ENCODE measurements at places on chromosomes 1 and 21.
A peak's percentile ranks its signal among the peaks of the same experiment; 100 is the strongest.

DNA sequence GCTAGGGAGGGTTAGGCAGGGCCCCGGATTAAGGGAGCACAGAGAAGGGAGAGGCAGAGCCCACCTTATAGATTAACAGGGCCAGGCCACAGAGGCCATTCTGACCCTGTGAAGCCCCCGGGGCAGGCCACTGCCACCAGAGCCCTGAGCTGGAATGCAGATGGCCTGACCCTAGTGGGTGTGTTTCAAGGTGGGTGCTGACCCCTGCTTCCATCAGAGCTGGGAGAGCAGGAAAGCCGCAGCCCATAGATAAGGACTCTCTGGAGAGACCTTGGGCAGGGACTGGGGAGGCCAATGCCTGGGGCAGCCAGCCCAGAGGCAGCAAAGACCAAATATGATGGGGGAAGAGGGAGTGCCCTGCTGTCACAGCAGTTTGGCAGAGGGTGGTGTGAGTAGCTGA is 35.9 kb downstream of the NCMAP start:
- no peak for DNase-seq

DNA sequence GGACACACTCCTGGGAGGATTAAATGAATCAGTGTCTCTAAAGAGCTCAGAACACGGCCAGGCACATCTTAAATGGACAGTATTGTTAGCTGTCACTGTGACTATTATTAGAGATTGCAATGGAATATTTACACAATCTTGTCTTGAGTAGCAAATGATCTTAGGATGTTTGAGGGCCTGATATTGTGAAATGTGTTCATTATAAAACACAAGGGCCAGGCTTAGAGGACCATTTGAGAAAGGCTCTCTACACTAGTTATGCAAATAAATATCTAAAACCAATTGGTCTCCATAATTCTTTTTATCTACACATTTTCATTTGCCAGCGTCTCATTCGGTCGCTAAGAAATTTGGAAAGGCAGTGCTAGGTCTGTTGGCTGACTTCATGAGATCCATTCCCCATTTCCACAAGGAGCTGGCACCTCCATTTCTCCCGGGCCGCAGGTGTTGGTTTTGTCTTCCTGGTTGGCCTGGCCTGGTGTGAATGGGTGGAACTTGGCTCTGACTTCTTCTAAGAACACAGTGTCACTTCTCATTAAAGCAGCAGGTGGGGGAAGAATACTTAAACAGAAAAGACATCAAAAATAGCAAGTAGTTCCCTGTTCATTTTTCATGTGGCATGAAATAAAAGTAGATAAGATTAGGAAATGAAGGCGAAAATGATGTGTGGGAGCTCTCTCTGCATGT is 56.0 kb upstream of the PLXNA2 start:
- no peak for DNase-seq

- no peak for DNase-seq
Observed at GRCh38 chr1:186188004-186188539, 187.0 kb downstream of the TPR start.

DNA sequence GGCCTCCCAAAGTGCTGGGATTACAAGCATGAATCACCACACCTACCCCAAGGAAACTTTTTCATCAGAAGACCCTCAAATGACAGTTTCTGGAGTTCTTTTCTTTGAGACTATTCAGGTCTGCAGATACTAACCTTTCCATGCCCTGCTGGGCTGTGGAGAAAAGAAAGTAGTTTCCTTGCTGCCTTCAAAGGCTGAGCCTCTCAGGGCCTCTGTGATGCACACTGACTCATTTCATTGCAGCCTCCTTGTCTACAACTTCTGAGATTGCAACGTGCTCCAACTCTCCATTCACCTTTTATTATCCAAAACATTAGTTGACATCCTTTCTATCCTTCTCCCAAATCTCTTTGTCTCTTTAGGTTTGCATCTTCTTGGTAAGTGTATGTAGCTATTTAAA is 8.8 kb upstream of the SAMSN1 start:
- DNase-seq: peak; percentile 38

GRCh38 chr1:115457289-115457688 is 119.2 kb upstream of the NGF start:
- DNase-seq: no peak

DNA sequence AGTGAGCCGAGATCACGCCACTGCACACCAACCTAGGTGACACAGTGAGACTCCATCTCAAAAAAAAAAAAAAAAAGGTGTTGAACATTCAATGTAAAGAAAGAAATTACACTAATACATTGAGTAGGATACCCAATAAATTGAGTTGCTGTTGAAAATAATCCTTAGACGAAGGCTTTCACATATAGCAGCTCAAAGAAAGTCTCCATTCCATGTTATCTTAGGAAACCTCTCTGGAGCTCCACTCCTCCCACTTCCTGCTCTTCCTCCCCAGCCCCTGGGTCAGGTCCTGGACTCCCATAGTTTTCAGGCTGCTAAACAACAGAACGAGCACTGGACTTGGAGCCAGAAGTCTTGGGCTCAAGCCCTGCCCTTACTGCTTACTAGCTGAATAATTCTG is 15.6 kb upstream of the CNR2 start:
- DNase-seq: no peak

DNA sequence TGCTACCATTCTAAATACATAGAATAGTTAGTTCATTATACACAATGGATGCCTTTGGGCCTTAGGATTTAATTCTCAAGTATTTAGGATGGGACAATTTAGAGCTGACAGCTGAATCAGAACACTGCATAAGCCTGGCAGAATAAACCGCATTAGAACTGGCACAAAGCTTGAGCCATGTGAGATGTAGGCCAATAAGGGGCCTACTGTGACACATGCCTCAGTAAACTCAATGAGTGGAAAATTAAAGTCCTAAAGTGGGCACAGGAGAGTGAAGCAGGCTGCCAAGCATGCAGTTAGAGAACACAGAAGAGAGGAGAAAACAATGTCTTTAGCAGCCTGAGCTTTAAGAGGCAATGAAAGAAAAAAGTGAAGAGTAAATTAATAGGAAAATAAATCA is 24.3 kb downstream of the SCYL3 start:
- DNase-seq: no peak

GRCh38 chr1:53087332-53088285 is 25.6 kb downstream of the PODN start:
- DNase-seq: peak; percentile 47

- DNase-seq: no peak
Observed at GRCh38 chr1:214546084-214546483, 5.3 kb downstream of the PTPN14 start.

DNA sequence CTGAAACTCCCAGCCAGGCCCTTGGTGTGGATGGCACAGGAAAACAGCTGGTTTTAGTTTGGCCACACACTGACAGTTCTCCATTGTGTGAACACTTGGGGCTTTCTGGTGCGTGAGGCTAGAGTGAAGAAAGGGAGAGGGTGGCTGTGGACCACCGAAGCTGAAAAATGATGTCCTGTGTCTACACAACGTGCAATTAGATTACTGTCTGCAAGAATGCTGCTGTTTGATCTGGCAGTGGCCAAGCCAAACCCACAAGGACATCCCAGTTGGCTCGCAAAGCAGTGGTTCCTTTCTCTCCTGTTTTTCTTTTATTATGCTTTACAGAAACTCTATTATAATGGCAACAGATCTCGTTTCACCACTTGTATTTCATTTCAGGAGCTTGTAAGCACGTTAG is 58.9 kb downstream of the ERG start:
- no peak for DNase-seq

GRCh38 chr1:79006564-79006963 is at the start of gene ADGRL4:
Gene ADGRL4, minus strand, starts transcription at chr1:79006730. Its CDS starts 76 bp downstream, at chr1:79006654.
- DNase-seq: no peak

DNA sequence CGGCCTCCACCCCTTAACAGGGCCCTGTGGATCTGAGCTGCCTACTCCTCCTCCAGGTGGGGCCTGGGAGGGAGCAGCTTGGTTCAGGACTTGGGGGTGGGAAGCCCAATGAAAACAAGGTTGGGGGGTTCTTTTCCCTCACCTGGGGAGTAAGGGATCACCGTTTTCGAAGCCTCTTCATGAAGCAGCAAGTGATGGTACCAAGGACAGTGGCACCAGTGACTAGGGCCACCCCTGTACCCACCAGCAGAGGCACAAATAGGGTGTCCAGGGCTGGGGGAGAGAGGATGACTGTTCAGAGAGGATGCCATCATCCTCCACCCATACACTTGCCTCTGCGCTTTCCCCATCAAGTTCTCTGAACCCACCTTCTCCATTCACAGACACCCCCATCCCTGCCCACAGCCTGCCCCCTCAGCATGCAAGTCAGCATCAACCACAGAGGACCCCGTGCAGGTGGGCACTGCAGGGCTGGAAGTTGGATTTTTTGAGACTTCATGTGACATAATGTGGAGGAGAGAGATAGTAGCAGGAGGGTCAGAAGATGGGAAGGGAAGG is 6.7 kb downstream of the IGSF8 start:
- no peak for DNase-seq

GRCh38 chr1:99645699-99646531 is at the start of gene PALMD:
Gene PALMD, plus strand, starts transcription at chr1:99646113. Its CDS starts 205 bp downstream, at chr1:99646318.
- peak; percentile 13 for DNase-seq

GRCh38 chr1:241574154-241574553 is 42.0 kb downstream of the KMO start:
- no peak for DNase-seq

- DNase-seq: no peak
Observed at GRCh38 chr1:62093261-62093660, 101.4 kb upstream of the L1TD1 start.

- no peak for DNase-seq
Observed at GRCh38 chr1:233189526-233189925, 106.0 kb downstream of the PCNX2 start.

DNA sequence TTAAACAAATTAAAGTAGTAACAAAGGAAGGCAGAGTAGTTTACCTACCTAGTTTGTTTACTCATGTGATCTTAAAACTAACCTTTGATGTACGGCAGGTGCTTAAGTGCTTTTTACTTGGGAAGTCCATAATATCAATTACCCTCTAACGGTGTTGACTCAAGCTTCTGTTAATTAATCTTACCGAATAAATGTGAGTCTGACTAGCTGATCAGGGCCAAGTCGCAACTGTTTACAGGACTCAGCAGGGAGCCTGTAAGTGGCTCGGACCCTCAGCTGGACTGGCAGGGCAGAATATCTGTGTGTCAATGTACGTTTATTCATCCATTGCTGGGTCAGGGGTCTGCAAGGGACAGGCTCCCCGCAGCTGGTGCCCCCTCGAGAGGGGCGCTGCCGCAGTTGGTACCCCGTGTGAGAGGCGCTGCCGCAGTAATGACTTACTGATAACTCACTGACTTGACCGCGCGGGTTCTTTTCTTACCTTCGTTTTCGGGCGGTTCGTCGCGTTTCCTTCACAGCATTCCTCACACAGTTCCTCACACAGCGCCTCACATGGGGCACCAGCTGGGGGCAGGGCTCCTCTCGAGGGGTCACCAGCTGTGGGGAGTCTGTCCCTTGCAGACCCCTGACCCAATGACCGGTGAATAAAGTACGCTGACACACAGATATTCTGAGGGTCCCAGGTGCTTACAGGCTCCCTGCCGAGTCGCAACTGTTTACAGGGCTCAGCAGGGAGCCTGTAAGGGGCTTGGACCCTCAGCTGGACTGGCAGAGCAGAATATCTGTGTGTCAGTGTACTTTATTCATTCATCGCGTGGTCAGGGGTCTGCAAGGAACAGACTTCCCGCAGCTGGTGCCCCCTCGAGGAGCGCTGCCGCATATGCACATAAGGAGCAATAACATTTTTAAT is 3.0 kb downstream of the FMO1 start:
- no peak for DNase-seq

- no peak for DNase-seq
Observed at GRCh38 chr1:62937634-62938296, 153.8 kb downstream of the ATG4C start.

DNA sequence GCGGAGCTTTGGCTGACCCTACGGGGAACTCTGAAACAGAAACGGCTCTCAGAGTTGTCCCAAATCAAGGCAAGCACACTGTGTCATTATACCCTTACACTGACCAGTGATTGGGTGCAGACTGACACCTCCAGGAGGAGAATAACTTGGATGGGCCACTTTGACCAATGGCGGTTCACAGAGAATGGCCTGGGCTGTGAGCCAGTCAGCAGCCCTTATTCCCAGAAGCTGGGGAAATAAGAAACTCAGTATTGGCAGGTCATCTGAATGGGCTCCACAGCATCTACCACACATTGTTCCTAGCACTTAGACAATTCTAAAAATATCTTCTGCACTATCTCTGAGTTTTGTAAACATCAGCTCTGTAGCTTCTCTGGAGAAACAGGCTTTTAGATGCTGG is 265.2 kb downstream of the ADGRL2 start:
- DNase-seq: no peak

GRCh38 chr1:232292818-232293217 is 337.1 kb downstream of the SIPA1L2 start:
- no peak for DNase-seq

DNA sequence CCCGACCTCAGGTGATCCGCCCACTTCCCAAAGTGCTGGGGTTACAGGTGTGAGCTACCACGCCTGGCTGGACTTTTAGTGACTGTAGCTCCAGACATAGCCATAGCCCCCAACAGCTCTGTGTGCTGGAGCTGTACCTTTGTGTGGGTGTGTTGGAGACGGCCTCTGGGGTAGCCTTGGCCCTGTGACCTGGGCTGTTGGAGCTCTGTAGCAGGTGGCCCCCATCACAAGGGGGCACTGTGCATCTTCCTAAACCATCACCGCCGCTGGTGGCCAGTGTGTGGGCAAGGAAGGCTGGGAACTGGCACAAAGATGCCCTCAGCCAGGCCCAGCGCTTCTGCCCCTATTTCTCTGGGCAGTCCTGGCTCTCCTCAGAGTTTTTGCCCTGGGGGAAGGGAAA is 38.4 kb upstream of the FOXO6 start:
- DNase-seq: peak; percentile 43

DNA sequence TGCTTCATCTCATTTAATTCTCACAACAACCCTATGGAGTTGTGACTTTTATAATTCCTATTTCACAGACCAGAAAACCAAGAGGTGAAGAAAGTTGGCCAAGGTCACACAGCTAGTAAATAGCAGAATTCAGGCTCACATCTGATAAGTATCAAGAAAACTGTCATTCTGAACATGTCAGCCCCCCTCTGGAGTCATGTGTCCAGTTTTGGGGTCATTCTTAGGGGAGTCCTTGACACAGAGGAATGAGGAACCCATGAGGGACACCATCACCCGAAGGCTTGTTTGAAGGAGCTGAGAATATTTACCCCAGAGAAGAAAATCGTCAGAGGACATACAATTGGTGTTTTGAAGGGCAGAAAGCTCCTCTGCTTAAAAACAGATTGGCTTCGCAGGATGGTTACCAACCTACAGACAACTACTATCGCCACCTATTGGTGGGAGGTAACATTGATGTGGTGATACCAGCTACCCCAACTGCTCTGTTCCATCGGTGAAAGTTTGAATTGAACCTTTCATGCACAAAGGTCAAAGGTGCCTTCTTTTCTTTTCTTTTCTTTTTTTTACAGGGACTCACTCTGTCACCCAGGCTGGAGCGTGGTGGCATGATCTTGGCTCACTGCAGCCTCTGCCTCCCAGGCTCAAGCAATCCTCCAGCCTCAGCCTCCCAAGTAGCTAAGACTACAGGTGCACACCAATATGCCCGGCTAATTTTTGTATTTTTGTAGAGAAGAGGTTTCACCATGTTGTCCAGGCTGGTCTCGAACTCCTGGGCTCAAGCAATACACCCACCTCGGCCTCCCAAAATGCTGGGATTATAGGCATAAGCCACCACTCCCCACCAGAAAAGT is 31.3 kb downstream of the NCMAP start:
- DNase-seq: peak; percentile 54
